ENCODE measurements at places on chromosomes 7 and 10. TPM values are rescaled to one million over a fixed set of nuclear protein-coding genes. Genes with fewer than 3 reads are reported as not detected.
A peak's percentile ranks its signal among the peaks of the same experiment; 100 is the strongest.

The MGAM2 gene
- total RNA-seq: 0.05 TPM

The HGF gene
- 19.2 TPM for total RNA-seq

The SP4 gene
- 1.2 TPM for total RNA-seq

The CRCP gene
- total RNA-seq: 17.5 TPM

The PNLIPRP2 gene
- 0.88 TPM for total RNA-seq

GRCh38 chr7:43582503-43583423, at the start of gene STK17A:
TSS of gene STK17A (plus strand) at chr7:43583108. CDS start at chr7:43583244, 136 bp downstream.
- peak; percentile 96 for DNase-seq

- DNase-seq: no peak
These were observed 3.7 kb downstream of the IKZF1 start for GRCh38 chr7:50308203-50308531.

GRCh38 chr10:11830836-11831519, 7.8 kb downstream of the PROSER2 start:
- DNase-seq: no peak

- DNase-seq: no peak
These were observed 464.6 kb downstream of the POM121L12 start for GRCh38 chr7:53500076-53500475.

DNA sequence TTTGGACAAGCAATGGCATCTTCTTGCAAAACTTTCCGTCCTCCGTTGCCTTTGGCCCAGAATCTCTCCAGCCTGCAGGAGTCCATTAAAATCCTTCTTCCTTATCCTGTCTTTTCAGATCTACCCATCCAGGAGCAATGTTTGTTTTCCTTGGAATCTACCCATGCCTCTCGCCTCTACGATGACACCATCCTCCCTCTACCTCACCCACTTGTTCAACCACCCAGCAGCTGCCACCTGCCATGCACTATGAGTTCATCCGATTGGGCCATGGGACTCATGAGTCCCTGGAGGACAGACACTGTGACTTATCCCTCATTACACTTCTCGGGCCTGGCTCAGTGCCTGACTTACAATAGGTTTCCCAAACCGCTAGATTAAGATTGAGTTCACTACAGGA, 26.8 kb upstream of the MGMT start:
- no peak for DNase-seq

GRCh38 chr7:112272921-112273561, 66.5 kb downstream of the ZNF277 start:
- no peak for DNase-seq

GRCh38 chr7:100126239-100126930, 382 bp upstream of the MBLAC1 start:
- no peak for DNase-seq

GRCh38 chr10:117418121-117418520, 42.9 kb upstream of the PDZD8 start:
- no peak for DNase-seq

DNA sequence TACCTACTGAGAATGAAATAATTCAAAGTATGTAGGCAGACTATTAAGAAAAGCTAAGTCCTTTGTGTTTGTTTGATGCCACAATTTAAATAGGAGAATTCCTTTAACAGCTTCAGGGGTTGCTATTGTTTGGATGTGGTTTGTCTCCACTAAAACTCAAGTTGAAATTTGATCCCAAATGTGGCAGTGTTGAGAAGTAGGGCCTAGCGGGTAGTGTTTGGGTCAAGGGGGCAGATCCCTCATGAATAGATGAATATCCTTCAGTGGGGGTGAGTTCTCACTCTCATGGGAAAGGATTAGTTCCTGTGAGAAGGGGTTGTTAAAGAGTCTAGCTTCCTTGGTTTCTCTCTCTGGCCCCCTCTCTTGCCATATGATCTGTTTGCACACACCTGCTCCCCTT, 97.0 kb downstream of the HGF start:
- no peak for DNase-seq

DNA sequence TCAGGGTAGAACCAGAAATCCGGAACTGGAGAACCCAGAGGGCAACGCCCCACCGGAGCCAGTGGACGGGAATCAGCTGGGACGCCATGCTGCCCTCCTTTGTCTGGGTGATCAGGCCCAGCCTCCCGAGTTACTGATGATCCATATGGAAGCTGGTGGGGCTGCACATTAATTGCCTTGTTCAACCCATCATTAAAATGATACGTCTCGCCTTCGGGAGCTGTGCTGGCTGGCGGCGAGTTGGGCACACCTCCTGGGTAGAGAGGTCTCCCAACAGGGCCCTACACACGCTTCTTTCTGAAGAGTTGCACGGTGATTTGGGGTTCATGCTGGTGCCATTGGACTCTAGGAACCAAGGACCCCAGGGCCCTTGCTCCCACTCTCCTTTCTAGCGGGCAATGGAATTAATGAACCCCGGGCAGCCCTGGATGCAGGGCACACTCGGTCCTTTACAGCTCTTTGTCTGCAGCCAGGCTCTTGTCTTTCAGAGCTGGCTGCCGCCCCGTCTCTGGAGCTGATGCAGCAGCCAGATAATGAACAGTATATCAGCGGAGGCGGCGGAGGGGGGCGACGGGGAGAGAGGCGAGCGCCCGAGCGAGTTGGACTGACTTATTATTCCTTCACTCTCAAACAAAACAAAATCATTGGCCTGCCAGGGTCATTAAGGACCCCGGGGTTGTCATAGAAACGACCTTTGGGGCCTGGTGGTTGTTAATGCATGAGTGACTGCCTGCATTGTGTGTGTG, 412.2 kb upstream of the ZMIZ1 start:
- DNase-seq: no peak

- no peak for DNase-seq
These were observed 155.8 kb upstream of the TAC1 start for GRCh38 chr7:97576043-97576442.

- no peak for DNase-seq
These were observed 75.3 kb downstream of the GAD2 start for GRCh38 chr10:26291721-26292480.

- no peak for DNase-seq
These were observed 465.2 kb downstream of the NRG3 start for GRCh38 chr10:82340166-82340565.

- DNase-seq: no peak
These were observed 62.7 kb downstream of the FRMPD2 start for GRCh38 chr10:48211777-48212176.
